Upper lobe of right lung (tissue), 1 donor: ENCODE measurements at places on chromosomes 2 and 18.

- no peak overlapping the region for H3K4me3 ChIP-seq
- no peaks in the 10 kb centered on the region for H3K4me1 ChIP-seq
- no peak overlapping the region for H3K27ac ChIP-seq
Measured at GRCh38 chr2:220936641-220937197, 635.4 kb downstream of the EPHA4 start.

DNA sequence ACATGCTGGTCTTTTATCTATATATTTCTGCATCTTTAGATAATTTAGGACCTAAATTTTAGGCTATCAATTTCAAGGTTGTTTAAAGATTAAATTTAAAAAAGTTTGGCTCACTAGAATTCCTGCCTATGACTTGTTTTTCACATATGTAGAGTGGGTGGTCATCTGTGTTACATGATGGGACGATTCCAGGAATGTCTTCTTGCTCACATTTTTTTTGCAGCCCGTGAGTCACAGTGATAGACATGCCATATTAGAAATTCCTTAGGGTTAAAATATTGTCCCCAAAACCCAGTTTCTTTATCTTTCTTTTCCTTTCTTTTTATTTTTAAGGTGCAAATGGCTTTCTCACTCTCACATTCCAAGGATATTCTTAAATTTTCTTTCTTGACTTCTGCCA lies 652.0 kb downstream of the PLCL1 start:
- H3K36me3 ChIP-seq = no peaks in the 10 kb centered on the region
- H3K27ac ChIP-seq = no peak overlapping the region
- no peak for DNase-seq
- no peaks in the 10 kb centered on the region for H3K4me1 ChIP-seq
- H3K4me3 ChIP-seq = no peak overlapping the region

DNA sequence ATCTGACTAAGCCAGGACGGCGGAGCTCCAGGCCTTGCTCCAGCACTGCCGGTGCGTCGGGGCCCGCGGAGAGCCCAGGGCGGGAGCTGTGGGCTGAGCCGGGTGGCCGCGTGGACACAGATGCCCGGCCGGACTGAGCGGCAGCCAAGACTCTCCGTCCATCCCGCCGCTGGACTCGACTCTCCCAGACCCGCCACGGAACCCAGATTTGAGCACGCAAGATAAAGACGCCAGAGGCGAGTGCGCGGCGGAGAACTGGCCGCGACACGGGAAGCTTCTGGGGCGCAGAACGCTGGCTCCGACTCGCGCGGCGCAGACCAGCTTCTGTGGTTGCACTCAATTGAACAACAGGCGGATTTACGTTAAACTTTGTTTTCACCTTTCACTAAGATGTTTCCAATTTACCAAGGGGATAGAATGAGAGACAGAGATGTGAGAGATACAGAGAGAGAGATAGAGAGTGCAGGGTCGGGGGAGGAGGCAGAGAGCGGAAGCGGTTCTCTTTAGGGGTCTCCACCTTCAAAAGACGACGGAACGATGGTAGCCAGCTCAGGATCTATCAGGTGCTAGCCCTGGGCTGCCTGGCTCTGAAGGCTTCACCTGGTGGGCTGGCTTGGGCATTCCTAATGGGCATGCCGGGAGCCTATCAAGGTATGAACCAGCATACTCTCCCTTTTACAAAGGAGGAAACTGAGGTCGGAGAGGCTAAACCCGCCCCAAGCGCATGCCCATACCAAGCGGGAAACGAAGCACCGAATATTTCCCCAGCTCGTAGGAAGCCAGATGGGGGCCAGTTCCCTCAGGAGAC lies 10.4 kb upstream of the EN1 start:
- H3K4me3 ChIP-seq = no peak overlapping the region
- H3K27me3 ChIP-seq = peaks cover 96% of the 10 kb centered on the region
- peaks cover 20% of the 10 kb centered on the region for H3K4me1 ChIP-seq
- H3K36me3 ChIP-seq = no peaks in the 10 kb centered on the region
- DNase-seq = peak; percentile 46

GRCh38 chr2:72892506-72893173 lies 5.4 kb downstream of the SPR start:
- H3K36me3 ChIP-seq = peaks cover 8% of the 10 kb centered on the region
- H3K27ac ChIP-seq = no peak overlapping the region
- peaks cover 17% of the 10 kb centered on the region for H3K4me1 ChIP-seq
- no peak overlapping the region for H3K4me3 ChIP-seq
- H3K27me3 ChIP-seq = peaks cover 15% of the 10 kb centered on the region
- peak; percentile 84 for DNase-seq

GRCh38 chr2:222547083-222547482 lies 108.8 kb downstream of the FARSB start:
- H3K4me1 ChIP-seq = no peaks in the 10 kb centered on the region
- DNase-seq = no peak
- H3K36me3 ChIP-seq = no peaks in the 10 kb centered on the region

GRCh38 chr18:48840491-48840877 lies 110.3 kb downstream of the SMAD7 start:
- H3K27me3 ChIP-seq = no peaks in the 10 kb centered on the region
- peak; percentile 21 for DNase-seq
- no peaks in the 10 kb centered on the region for H3K36me3 ChIP-seq

GRCh38 chr2:219561179-219562048 lies 9.9 kb downstream of the OBSL1 start:
- DNase-seq = no peak
- no peaks in the 10 kb centered on the region for H3K4me1 ChIP-seq
- no peaks in the 10 kb centered on the region for H3K36me3 ChIP-seq
- H3K4me3 ChIP-seq = no peak overlapping the region
- no peak overlapping the region for H3K27ac ChIP-seq
